ENCODE measurements at places on chromosomes 7 and 10.

- no peak for DNase-seq
Observed at GRCh38 chr7:33932221-33932620, 26.9 kb downstream of the BMPER start.

DNA sequence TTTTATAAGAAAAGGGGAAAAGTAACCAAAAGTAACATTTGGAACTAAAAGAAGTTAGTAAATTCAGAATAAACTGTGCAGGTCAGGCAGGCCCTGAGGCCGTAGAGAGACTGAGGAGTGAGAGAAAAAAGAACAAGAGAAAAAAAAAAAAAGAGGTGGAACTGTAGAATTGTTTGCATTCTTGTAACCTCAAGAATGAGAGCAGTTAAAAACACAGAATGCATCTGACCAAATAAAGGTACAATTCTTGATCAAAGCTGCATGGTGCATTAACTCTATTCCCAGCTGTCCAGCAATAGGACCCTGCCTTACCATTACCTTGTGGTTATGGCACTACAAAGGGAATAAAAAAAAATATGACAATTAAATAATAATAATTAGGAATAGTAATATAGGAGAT, 170.1 kb upstream of the SEMA3A start:
- DNase-seq, result no peak

- DNase-seq, result no peak
Observed at GRCh38 chr7:2159176-2159520, 73.6 kb downstream of the MAD1L1 start.

GRCh38 chr10:11715815-11716494, 26.2 kb upstream of the ECHDC3 start:
- no peak for DNase-seq

GRCh38 chr7:97003262-97004246, 1.8 kb upstream of the DLX6 start:
- DNase-seq, result peak; percentile 24

- no peak for DNase-seq
Observed at GRCh38 chr7:102991540-102992214, 78.9 kb downstream of the LRRC17 start.

- DNase-seq, result no peak
Observed at GRCh38 chr10:16966991-16967865, 150.0 kb upstream of the RSU1 start.
